ENCODE measurements at places on chromosomes 1 and 21. TPM values are rescaled to one million over a fixed set of nuclear protein-coding genes. Genes with fewer than 3 reads are reported as not detected.
A peak's percentile ranks its signal among the peaks of the same experiment; 100 is the strongest.

- no peak for DNase-seq
Observed at GRCh38 chr1:176884911-176885310, 279.6 kb downstream of the ASTN1 start.

OR2G6 gene
- not detected for total RNA-seq

CELA2A gene
- not detected for total RNA-seq

GRCh38 chr1:225364439-225364838, 63.4 kb downstream of the LBR start:
- no peak for DNase-seq

- peak; percentile 74 for DNase-seq
Observed at GRCh38 chr1:905071-905749, 18.5 kb upstream of the SAMD11 start.

DNA sequence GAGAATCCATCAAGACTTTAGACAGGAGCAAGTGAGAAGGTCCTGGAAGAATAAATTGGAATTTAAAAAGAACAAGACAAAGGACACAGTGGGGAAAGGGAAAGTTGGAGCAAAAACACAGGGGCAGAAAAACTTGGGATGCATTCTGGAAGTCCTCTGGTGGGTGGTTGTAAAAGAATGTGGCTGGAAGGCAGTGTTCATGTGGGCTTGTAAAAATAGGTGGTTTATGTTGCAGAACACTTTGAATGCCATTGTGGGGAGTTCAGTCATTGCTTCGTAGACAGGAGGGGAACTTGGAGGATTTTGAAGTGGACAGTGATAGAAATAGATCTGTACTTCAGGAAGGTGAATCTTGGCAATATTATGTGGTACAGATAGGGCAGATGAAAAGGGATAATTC, 15.2 kb downstream of the KIF1B start:
- DNase-seq, result no peak

DNA sequence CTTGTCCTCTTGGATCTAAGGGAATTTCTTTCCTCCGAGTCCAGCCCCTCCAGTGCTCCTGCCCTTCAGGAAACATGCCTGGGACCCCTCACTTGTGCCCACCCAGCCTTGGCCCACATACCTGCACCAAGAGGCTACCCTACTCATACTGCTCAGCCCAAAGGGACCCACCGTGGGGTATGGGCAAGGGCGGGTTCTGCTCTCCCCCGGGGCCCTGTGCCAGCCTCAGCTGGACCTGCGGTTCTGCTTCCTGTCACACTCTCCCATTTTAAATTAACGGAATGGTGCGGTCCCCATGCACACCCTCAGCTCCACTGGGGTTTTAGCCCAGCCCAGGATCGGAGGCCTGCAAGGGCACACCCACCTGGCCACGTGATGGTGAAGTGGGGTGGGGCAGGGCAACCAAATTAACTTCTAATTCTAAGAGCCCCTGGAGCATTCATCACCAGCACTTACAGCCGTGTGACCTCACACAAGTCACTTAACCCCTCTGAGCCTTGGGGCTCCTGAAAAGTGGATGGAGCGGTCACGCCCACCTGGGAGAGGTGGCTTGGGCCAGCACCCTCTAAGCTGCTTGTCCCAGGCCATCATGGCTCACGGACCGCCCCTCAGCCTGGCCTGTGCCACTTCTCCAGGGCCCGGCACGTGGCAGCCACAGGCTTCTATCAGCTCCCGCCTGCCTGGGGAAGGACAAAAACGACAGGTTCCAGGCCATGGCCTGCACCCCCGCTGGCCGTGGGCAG, 28.3 kb downstream of the TP73 start:
- no peak for DNase-seq

GRCh38 chr1:92853299-92853698, 21.5 kb downstream of the RPL5 start:
- DNase-seq, result no peak

ITLN2 gene
- not detected for total RNA-seq

SPRR2G gene
- total RNA-seq, result not detected

AKR7A2 gene
- total RNA-seq, result 35.4 TPM

DNA sequence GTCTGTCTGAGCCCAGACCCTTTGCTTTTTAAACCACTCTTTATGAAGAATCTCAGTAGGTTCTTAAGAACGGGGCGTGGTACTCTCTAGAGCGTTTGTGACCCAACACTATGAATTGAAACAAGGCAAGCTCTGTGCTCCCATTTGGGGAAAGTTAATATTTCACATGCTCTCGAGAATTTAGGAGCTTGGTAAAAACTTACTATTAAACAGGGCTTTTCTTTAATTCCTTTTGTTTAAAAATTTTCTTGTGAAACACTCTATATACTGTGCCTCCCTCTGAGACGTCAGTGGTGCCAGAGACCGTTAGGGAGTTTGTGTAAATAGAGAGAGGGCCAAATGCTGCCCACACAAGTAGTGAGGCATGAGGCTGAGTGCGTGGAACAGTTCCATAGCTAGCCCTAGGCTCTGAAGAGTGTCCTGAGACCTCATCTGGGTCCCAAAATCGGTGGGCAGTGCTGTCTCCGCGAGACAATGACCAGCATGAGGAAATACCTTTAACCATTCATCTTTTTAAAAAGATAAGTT, 144.7 kb downstream of the ROR1 start:
- no peak for DNase-seq

- no peak for DNase-seq
Observed at GRCh38 chr1:212125654-212126053, 90.1 kb downstream of the DTL start.

BTBD8 gene
- 1.0 TPM for total RNA-seq

- DNase-seq, result no peak
Observed at GRCh38 chr1:11523261-11523660, 44.3 kb downstream of the DISP3 start.

- DNase-seq, result no peak
Observed at GRCh38 chr1:51284487-51284954, 45.8 kb downstream of the TTC39A start.

DNA sequence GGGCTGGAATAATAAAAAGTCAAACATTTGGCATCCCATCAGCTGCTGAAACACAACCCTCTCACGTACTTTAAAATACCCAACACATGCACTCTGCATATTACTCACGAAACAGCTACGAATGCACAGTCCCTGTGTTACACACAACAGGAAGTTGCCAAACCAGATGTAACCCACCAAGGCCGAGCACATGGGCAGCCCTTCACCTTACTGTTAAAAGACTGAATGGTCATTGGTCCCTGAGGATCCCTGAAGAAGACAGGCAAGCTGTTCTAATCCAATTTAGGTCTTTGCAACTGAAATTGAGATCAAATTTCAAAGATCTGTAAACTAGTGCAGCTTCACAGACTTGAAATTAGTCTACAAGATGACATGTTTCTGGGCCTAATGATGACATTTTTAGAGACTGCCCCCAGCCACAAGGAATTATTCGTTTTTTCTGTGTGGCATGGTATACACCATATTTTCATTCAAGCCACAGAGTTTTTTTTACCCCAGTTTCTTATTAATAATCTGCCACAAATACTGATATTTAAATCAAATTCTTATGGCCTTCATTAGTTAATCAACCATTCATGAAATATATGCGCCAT, 25.6 kb upstream of the IER5 start:
- peak; percentile 78 for DNase-seq

DNA sequence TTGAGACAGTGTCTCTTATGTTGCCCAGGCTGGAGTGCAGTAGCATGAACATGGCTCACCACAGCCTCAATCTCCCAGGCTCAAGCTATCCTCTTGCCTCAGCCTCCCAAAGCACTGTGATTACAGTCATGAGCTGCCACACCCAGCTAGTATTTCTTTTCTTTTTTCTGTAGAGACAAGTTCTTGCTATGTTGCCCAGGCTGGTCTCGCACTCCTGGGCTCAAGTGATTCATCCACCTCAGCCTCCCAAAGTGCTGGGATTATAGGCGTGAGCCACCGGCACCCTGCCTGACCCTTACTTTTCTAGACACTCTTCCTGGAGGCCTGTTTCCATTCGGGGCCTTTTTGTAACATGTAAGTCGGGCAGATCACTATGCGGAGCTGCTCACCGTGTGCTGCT, 30.1 kb upstream of the SRP9 start:
- DNase-seq, result no peak
